Nephron progenitor cell (in vitro differentiated cells): ENCODE measurements at places on chromosomes 1 and 21.
A peak's percentile ranks its signal among the peaks of the same experiment; 100 is the strongest.

- peaks cover 19% of the 10 kb centered on the region for H3K4me1 ChIP-seq
- H3K4me3 ChIP-seq: no peak overlapping the region
- no peaks in the 10 kb centered on the region for H3K27me3 ChIP-seq
- H3K36me3 ChIP-seq: no peaks in the 10 kb centered on the region
- H3K27ac ChIP-seq: no peak overlapping the region
Observed at GRCh38 chr1:26697978-26698849, 2.4 kb downstream of the ARID1A start.

GRCh38 chr1:177383715-177384114, 213.0 kb downstream of the BRINP2 start:
- peaks cover 3% of the 10 kb centered on the region for H3K27me3 ChIP-seq
- no peak for DNase-seq
- H3K27ac ChIP-seq: no peak overlapping the region
- H3K4me3 ChIP-seq: no peak overlapping the region

GRCh38 chr1:59143133-59143487, 153.8 kb upstream of the FGGY start:
- peaks cover 70% of the 10 kb centered on the region for H3K4me1 ChIP-seq
- peaks cover 14% of the 10 kb centered on the region for H3K27me3 ChIP-seq
- no peak overlapping the region for H3K4me3 ChIP-seq
- H3K27ac ChIP-seq: no peak overlapping the region

- H3K4me3 ChIP-seq: no peak overlapping the region
- no peak for DNase-seq
- H3K27me3 ChIP-seq: peaks cover 10% of the 10 kb centered on the region
- H3K36me3 ChIP-seq: no peaks in the 10 kb centered on the region
- H3K4me1 ChIP-seq: no peaks in the 10 kb centered on the region
Observed at GRCh38 chr1:47325528-47325927, 8.1 kb upstream of the CMPK1 start.

DNA sequence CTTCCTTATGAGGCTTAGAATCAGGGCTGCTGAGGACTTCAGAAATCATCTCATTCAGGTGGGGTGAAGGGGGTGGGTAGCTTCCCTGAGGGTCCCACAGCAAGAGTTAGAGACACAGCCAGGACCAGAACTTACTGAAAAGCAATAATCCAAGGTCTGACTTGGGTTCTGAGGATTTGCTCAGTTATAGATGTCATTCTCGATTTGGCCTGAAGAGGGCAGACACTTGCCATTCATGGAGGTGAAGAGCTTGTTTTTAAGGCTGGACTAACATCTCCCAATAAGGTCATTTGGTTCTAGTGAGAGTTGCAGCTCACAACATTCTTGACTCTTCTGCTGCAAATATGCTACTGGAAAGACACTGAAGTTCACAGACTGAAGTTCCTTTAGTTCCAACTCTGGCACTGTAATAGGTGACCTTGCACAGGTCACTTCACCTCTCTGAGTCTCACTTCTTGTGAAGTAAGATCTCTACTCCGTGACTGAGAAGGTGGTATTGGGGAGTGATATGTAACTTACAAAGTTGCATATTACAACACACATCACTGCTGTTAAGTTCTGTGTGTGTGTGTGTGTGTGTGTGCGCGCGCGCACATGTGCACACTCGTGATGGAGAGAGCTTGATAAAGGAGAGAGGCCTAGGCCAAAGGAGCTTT, 69.8 kb upstream of the DIRAS3 start:
- no peaks in the 10 kb centered on the region for H3K36me3 ChIP-seq
- DNase-seq: peak; percentile 55
- H3K27ac ChIP-seq: no peak overlapping the region
- H3K27me3 ChIP-seq: no peaks in the 10 kb centered on the region
- peaks cover 14% of the 10 kb centered on the region for H3K4me1 ChIP-seq
